ENCODE measurements at places on chromosomes 1 and 21.

GRCh38 chr1:67760030-67760821 is 73.0 kb downstream of the GNG12 start:
- DNase-seq: peak; percentile 65

DNA sequence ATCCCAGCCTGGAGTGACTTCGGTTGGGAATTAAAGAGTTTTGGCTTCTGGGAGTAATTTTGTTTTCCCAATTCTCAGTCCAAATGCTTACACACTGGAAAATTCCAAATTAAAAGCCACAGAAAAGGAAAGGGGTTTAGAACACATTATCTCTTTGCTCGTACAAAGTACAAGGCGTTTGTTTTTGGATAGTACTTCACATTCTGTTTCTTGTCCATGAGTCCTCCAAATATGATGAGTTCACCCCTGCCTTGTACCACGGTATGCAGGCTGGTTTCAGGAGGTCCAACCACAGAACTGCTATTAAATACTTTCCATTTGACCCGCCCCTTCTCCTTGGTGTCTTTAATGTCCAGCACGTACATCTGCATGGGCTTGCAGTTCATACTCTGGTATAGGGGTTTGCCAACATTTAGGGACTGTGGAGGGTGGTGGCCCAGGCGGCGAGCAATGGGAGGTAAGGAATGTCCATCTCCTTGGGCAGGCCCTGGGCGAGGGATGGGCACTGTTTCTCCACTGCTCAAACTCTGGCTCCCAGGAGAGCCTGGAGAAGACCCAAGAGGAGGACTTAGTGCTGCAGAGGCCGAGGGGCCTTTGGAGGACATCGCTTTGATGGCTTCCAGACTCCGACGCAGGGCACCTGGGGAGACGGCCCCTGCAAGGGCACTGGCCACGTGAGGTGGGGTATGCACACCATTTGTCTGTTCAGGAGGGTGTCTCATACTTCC is 13.7 kb upstream of the CPLANE2 start:
- no peak for DNase-seq

DNA sequence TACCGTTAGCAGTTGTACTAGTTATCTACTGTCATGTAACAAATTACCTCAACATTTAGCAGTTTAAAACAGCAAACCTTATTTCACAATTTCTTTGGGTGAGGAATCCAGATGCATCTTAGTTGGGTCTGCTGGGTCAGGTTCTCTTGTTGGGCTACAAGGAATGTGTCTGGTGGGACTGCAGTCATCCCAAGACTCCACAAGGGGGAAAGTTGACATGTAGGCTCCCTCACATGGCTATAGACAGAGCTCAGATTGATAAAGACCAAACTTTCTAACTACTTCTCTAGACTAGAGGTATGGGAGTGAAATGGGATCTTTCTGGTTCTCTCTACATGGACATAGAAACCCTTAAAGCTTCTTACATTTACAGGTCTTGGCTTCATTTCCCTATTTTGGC is 160.9 kb downstream of the UCK2 start:
- no peak for DNase-seq

DNA sequence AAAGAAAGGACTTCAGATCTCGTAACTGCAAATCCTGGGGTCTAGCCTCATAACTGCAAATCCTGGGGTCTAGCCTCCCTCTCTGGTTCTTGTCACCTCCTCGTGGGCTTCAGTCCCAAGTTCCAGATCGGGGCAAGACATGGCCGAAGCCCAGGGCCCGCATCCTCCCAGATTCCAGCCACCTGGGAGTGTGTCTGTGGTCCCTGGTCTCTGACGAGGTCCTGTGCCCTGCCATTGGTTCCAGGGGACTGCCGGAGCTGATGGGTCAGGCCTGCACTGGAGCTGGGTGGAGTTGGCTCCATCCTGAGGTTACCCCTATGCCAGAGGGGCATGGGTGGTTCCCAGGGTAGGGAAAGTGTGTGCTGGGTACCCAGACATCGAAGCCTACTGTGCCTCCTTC is 17.7 kb upstream of the C1orf174 start:
- no peak for DNase-seq

DNA sequence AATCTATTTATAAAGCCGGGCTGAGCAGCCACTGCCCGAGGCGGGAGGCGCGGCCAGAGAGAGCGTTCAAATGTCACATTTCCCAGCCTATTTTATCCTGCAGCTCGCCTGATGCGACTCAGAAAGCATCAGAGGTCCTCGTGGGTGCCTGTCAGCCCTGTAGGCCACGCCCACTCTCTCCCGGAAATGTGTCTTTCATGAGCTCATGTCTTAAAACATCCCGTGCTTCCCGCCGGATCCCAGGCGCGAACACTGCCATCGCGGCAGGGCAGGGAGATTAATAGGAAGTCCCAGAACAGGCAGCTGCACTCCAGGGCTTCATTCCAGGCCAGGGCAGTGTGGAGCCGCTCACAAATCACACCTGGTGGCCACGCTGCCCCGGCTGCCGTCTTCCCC is 117.5 kb downstream of the PRDM16 start:
- peak; percentile 42 for DNase-seq

DNA sequence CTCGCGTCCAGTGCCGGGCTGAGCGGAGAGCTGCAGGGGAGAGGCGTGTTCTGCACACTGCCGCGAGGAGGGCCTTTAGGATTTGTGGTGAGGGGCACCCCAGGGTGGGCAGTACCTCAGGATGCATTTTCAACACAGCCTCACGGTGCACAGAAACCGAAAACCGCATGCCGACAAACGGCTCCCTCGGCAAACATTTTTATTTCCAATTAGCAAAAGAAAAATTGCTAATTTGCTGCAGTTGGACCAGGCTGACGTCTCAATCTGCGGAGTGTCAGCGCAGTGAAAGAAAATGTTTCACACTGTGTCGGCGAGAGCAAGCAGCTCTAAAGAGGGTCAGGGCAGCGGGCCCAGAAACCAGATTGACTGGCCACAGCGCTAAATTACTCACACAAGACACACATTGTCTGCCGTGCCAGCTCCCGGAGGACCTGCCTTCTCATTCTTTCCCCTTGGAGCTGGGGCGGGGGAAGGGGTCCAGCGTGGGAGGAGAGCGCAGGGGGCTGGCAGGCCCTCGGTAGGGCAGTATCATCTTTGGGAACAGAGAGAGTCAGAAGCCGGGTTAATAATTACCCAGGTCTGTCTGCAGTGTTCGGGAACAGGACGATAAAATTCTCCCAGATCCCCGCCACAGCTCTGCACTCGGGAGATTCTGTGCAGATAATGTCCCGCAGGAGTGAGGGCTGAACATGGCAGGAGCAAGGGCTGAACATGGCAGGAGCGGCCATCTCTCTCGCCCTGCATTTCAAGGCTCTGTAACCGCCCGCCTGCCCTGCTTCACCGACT is 150.2 kb downstream of the PRDM16 start:
- DNase-seq: peak; percentile 94

GRCh38 chr1:234746798-234747196 is 136.8 kb upstream of the IRF2BP2 start:
- peak; percentile 12 for DNase-seq

DNA sequence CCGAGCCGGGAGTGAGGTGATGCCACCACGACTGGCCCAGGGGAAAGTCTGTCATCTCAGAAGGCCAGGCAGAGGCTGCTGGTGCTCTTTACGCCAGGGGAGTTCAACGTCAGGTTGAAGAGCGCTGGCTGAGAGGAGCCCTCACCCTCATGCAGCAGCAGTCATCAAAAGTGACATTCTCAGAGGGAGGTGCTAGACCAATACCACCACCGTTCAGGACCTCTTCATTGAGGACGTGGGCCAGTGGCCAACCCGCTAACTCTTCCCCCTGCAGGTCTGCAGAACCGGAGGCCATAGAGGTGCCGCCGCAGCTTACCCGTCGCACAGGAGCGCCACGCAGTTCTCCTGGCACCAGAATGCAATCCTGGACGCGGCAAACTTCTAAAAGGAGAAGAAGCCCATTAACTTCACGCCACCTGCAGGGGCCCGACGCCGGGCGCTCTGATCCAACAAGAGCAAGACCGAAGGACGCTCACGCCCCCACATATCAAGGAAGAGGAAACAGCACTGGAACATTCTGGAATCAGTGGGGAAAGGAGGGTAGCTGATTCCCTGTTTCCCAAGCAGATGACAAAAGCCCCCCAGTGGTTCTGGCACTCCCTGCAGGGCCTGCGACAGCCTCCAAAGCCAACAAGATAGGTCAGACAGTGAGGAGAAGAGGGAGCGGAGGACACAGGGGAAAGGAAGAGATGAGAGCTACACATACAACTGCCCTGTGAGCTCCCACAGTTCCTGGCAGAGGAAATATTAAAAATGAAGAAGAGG is 24.9 kb downstream of the WDR4 start:
- no peak for DNase-seq

GRCh38 chr1:85838238-85838637 is 130.0 kb upstream of the ZNHIT6 start:
- no peak for DNase-seq

DNA sequence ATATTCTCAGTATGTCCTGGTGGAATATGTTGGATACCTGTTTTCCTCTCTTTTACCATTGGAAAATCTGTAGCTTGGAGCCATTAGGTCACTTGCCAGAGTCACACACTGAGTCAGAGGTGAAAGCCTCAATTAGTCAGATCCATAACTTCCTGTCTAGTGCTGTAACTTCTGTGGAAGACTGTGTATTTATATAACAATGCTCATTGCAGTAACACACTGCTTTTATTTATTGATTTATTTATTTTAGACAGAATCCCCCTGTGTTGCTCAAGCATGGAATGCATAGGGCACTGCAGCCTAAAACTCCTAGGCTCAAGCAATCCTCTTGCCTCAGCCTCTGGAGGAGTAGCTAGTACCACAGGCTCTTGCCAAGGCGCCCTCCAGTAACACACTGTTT is 1.3 kb upstream of the DOCK7 start:
- DNase-seq: no peak

DNA sequence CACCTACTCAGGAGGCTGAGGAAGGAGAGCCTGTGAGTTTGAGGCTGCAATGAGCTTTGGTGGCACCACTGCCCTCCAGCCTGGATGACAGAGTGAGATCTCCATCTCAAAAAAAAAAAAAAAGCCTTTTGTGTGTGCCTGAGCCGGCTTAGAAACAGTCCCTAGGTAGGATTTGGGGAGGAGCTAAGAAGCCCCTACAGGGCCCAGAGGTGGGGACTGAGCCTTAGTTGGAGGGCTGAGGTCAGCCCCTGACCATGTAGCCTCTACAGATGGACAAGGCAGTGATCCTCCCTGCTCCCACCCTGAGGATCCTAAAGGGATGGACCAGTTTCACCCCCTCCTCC is 2.5 kb downstream of the ADAMTSL4 start:
- no peak for DNase-seq

Measured in thyroid gland (tissue), 4 donors.